Frontal cortex (tissue), 4 donors: ENCODE measurements at places on chromosomes 11 and 22.

GRCh38 chr11:15169815-15170551 is 55.3 kb downstream of the INSC start:
- DNase-seq = no peak

DNA sequence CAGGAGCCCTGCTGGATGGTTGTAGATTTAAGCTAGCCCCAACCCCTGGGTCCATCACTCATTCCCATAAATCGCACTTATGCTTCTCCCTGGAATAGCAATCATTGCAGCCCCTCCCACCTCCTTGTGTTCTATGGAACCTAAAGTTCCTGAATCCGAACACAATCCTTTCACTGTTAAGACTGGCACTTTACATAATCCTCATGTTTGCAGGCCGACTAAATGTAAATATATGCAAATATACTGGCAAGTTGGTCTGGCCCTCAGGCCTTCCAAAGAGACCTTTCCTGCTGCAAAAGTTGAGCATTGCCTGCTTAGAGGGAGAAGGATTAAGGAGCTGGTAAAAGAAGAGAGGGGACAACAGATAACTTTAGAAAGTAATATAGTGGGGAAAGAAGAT is 892.9 kb downstream of the OPCML start:
- no peak for DNase-seq

DNA sequence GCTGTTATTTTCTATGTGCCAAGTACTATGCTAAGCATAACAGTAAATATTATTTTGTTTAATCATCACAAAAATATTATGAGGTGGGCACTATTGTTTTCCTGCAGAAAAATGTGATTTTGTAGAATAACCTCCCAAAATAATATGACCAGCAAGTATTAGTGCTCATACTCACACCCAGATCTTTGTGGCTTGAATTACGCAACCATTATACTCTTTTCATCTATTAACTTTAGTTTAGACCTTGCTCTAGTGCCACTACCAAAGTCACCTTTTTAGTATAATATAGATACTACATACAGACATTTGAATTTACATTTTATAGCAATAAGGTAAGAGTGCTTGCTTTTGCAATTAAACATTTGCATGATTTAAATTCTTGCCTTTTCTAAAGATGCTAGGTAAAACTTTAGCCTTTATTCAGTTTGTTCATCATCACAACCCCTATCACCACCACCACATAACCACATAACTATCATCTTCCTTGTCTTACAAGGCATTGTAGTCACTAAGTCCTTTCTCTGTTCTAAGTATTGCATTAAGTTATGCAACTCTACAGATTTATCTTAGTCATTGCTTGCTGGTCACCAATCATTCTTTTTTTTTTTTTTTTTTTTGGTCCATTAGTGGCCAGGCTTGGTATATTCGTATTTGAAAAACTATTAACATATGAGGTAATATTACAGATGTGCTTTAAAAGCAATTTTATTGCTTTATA is 68.4 kb downstream of the GAS2 start:
- no peak for DNase-seq

DNA sequence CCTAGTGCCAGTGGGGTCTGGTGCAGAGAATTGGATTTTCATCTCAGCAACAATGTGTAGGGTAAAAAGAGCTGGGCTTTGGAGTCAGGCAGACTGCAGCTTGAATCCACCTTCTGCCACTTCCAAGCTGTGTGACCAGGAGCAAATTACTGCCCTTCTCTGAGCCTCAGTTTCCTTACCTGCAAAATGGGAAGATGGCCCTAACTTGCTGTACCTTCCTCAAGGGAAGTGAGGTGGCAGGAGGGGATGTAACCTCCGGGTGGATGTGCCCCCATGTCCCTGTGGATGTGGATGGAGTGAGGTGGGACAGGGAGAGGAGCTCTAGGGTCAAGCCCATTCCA is 90.9 kb downstream of the CACNA1I start:
- DNase-seq = no peak

DNA sequence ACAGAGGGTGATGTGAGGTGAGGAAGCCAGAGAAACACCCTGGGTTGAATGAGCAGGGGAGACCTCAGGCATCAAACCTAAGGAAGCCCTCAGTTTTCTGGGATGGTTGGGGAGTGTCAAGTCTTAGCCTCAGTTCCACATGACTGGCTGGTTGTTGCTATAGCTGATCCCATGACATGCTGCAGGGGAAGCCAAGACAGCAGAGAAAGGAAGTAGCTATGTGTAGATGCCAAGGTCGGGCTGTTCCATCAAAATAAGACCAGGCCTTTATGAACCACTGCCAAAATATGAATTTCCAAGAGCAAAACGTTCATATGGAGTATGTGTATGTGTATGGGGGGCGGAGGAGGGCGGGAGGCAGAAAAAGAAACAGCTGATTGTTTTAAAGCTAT is 11.6 kb downstream of the CD59 start:
- no peak for DNase-seq

- DNase-seq = peak; percentile 85
These were observed 444 bp upstream of the TSKU start for GRCh38 chr11:76782531-76783293.

- DNase-seq = no peak
These were observed 548 bp downstream of the PVALB start for GRCh38 chr22:36816339-36816635.

GRCh38 chr11:117816151-117816741 is 8.3 kb downstream of the FXYD2 start:
- no peak for DNase-seq

- no peak for DNase-seq
These were observed 38.0 kb upstream of the ARFGAP3 start for GRCh38 chr22:42895087-42895486.

GRCh38 chr22:39349967-39350726 is at the start of gene SYNGR1:
Gene SYNGR1, plus strand, starts transcription at chr22:39349991. Its CDS starts 20 bp downstream, at chr22:39350011.
- DNase-seq = no peak

- no peak for DNase-seq
These were observed 15.2 kb downstream of the ELMOD1 start for GRCh38 chr11:107606141-107606540.

DNA sequence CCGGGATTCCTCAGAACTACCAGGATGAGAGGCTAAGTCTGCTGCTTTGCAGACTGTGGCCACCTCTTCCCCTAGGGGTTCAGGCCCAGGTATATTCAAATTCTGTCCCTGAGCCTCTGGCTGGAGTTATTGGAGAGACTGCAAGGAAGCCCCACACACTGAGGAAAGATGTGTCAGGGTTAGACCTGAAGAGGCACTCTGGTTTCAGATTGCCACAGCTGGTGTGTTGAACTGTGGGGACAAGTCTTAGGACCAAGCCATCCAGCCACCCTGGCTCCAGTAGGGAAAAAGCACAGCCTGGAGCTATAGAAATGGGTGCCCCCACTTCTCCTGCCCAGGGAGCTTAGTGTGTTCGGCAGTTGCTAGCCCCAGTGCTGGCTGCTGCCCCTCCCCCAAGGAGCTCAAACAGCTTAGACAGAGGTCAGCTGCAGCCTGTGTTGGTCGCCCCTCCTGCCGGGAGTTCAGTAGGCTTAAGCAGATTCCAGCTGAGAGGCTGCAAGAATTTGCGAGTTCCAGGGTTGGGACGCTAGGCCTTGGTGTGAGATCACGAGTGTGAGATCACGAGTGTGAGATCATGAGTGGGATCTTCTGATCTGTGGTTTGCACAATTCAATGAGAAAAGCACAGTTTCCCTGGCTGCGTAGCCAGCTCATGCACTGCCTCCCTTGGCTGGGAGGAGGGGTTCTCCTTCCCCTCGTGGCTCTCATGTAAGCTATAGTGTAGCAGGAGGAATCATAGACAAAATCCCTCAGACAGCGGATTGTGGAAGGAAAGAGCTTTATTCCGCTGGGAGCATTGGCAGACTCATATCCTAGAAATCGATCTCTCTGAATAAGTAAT is 552.1 kb upstream of the CHORDC1 start:
- no peak for DNase-seq

DNA sequence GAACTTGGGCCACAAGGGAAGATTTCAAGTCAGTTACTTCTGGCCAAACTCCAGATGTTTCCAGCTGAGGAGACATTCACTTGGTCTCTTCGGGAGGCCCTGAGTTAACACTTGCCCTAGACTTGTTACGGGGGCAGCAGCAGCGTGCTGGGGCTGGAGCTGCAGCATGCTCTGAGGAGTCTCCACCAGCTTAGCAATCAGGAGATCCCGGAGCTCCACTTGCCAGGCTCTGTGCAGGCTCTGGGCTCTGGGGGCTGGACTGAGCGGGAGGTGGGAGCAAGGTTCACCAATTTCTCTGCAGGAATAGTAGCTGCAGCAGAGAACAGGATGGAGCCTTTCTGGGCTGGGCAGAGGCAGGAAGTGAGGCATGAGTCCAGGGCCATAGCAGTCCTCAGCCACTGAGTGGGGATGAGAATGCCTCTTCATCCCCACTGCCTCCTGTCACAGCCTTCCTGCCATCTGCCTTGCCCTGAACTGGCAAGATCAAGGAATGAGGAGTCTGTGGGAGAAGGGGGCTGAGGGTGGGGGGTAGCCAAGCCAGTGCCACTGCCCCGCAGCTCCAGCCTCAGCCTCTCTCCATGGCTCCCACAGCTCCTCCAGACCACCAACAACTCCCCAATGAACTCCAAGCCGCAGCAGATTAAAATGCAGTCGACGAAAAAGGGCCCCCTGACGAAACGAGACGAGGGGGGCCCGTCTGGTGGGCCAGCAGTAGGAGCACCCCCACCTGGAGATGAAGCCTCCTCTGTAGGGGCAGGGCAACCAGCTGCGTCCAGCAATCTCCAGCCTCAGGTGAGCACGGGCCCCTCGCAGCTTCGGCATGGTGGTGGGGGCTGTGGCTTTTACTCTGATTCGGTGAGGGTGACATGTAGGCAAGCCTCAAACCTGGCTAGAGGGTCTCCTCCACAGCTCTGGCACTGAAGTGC is 23.4 kb downstream of the GTPBP1 start:
- no peak for DNase-seq

- no peak for DNase-seq
These were observed 26.3 kb upstream of the SORL1-AS1 start for GRCh38 chr11:121478895-121479697.

- no peak for DNase-seq
These were observed 9.3 kb downstream of the KLHL35 start for GRCh38 chr11:75423721-75424120.

- no peak for DNase-seq
These were observed 131.4 kb upstream of the UBASH3B start for GRCh38 chr11:122523846-122524805.

DNA sequence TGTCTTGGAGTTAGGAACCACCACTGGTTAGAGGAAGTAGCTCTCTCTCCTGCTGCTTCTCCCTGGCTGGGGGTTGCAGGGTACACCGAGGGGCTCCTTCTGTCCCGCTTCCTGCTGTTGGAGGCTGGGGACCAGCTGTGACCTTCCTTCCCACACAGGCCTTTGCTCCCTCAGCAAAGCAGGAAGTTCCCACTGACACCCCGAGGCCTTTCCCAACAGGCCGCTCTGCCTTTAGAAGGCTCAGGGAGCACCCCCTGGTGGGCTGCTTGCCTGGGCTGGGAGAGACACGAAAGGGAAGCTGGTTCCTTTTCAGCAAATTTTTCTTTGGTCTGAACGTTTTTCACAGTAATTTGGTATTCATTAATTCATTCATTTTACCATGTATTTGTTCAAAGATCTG is 527.9 kb upstream of the B3GAT1 start:
- DNase-seq = no peak

DNA sequence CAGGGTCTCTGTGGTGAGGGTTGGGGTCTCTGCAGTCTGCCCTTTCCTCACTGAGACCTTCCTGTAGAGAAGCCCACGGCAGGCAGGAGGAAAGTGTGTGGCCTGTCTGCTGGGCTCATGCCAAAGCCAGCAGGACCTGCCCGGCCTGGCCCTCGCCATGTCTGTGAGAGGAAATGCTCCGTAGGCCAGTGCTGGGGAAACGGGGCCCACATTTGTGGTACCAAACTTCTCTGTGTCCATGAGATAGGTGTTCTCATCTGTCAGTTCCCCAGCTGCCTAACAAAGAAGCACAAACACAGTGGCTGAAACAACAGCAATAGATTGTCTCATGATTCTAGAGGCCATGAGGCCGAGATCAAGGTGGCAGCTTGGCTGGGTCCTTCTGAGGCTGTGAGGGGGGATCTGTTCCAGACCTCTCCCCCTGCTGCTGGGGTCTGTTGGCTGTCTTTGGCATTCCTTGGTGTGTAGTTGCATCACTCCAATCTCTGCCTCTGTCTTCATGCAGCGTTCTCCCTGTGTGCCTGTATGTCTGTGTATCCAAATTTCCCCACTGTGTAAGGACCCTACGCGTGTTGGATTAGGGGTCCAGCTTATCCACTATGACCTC is 772.5 kb downstream of the TBC1D22A start:
- DNase-seq = no peak

DNA sequence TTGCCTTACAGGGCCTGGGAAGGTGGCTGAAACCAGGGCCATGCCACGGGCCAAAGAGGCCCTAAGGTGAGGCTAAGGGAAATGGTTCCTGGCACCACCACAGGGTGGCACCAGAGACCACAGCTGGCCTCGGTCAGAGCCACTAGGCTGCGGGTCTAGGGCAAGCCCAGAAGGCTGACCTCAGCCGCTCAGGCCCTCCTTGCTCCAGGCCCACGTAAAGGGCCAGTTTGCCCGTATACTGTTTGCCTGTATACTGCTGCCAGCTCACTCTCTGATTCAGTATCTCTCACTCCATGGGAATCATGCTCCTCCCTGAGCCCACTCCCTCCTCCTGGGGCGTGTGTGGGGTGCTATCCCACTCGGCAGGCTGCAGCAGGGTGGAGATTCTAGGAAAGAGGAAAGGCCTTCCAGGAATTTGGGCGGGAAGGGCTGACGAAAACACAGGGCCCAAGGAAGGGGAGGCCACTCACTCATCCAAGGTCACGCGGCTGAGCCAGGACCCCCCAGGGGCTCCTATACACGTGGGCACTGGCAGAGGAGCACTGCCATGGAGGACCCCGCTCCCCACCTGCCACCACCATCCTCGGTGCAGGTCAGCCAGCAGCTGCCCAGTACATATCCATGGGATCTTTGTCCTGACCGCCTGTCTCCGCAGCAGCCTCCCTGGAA is 62.4 kb downstream of the NECTIN1 start:
- peak; percentile 82 for DNase-seq

DNA sequence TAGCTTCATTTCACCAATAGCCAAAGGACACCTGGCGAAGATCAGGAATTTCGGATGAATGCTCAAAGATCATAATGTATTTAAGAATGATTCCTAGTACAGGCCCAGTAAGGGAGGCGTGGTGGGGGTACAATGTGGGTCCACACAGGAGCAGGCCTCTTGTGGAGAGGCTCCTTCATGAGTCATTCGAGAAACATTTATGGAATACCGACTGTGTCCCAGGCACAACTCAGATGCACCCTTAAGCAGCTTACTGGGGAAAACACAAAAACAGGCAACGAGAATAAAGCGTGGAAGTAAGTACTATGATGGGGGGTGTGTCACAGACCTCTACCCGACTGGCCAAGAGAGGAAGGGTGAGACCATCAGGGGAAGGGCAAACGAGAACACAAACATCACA is 44.5 kb downstream of the SMCO4 start:
- DNase-seq = no peak
